ENCODE measurements at places on chromosomes 1 and 21.

DNA sequence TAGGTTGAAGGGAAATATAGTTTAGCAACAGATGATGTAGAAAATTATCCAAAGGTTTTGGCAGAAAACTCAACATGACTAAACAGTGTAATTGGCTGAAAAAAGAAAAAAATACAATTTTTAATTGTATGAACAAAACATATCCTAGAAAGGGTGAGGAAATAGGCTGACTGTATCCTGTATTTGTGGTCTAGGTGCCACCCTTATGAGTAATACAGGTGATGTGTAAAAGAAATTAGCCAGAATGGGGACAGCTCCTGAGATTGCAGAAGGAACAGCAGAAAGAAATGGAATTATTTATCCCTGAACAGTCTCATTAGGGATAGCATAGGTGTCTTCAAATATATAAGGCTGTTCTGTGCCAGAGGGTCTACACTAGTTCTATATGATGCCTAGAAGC lies 24.6 kb downstream of the DNASE2B start:
- no peak for DNase-seq

- DNase-seq = no peak
Observed at GRCh38 chr1:76135835-76136234, 61.3 kb downstream of the ST6GALNAC3 start.

DNA sequence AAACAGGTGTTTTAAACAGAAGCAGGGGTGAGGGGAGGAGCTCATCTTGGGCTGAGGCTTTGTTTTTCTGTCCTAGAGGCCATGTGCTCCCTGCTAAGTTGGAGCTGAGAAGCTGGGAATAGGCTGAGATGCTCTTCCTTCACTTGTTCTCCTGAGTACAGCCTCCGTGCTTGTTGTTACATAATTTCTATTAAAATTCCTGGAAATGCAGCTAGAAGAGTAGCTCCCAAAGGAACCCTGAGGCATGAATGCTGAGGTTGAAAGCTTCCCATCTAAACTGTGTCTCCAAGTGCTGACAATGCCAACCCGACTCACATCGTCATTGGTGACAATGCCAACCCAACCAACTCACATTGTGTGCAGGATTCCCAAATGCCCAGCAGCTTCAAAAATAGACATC lies 12.6 kb upstream of the ITPKB start:
- DNase-seq = no peak

DNA sequence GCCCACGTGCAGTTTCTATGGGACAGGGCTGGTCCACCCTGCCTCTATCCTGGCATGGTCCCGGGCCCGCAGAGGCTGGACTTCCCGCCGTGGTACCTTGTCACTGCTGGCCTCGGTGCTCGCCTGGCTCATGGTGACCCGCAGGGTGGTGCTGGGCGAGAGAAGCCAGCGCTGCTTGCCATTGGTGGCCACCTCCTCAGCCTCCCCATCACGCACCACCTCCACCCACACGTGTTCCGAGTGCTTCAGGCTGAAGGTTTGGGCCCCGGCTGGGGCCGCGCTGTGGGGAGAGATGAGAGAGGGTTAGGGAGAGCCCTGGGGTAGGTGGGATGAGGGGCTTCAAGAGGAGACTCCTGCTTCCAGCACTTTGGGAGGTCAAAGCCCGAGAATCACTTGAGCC lies 14.5 kb downstream of the PADI2 start:
- no peak for DNase-seq

DNA sequence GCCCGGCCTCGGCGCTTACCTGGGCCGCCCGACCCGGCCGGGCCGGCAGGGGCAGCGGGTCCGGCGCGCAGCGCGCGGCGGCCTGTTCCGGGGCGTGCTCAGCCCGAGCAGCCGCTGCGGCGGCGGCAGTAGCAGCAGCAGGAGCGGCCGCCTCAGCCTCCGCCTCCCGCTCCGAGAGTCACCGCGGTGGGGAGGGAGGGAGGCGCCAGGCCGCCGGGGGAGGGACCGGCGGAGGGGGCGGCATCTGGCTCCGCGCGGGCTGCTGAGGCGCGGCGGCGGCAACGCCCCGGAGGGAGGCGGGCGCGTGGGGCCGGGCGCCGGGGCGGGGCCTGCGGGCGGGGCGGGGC lies at the start of gene CTNNBIP1:
Gene CTNNBIP1 (minus strand): TSS at position 194 of the 347 bp plus-strand sequence. CDS start 38,205 bp downstream, outside the sequence.
- DNase-seq = no peak

DNA sequence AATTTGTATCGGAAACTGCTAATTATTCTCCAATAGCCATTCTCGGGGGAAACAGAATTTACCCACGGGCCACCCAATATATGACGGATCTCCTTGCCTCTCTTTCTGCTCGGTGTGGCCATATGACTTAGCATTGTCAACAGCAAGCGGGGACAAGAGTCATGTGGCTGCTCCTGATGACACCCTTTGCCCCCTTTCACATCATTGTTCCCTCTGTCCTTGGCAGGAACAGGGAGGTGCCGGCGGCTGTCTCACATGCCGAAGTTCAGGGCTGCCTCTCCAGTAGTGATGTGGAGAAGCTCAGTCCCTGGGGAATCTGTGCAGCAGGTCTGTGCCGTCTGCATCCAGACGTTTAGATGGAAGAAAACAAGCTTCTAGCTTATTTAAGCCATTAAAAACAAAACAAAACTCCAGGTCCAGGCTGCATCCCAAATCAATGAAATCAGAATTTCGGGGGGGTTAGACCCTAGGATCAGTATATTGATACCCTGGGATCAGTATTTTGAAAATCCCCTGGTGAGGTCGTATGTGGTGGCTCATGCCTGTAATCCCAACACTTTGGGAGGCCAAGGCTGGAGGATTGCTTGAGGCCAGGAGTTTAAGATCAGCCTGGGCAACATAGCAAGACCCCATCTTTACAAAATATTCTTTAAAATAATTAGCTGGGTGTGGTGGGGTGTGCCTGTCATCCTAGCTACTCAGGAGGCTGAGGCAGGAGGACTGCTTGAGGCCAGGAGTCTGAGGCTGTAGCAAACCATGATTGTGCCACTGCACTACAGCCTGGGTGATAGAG lies 10.8 kb downstream of the MYOM3 start:
- DNase-seq = no peak

GRCh38 chr1:246785494-246786111 lies 61.4 kb downstream of the SCCPDH start:
- DNase-seq = no peak

DNA sequence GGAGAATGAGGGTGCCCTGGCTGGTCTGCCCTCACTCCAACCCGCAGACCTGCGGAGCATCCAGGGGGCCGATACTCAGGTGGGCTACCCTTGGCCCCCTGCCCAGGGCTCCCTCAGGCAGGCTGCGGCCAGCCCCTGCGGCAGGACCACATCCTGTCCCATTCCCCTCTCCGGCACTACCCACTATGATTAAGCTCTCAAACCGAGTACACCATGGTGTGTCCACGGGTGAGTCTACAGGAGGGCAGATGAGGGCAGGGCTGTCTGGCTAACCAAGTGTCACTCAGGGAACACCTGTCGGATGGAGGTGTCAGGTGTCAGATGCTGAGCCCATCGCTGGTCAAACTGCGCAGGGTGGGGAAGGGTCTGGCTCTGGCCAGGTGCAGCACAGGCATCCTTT lies 47.2 kb downstream of the SLC66A1 start:
- no peak for DNase-seq

- DNase-seq = no peak
Observed at GRCh38 chr1:15425958-15426357, 12.3 kb upstream of the CTRC start.

- no peak for DNase-seq
Observed at GRCh38 chr1:89938171-89939055, 56.5 kb upstream of the ZNF326 start.

GRCh38 chr1:113488576-113489177 lies 98.4 kb downstream of the MAGI3 start:
- no peak for DNase-seq

- no peak for DNase-seq
Observed at GRCh38 chr1:228884615-228885566, 149.6 kb downstream of the RHOU start.

DNA sequence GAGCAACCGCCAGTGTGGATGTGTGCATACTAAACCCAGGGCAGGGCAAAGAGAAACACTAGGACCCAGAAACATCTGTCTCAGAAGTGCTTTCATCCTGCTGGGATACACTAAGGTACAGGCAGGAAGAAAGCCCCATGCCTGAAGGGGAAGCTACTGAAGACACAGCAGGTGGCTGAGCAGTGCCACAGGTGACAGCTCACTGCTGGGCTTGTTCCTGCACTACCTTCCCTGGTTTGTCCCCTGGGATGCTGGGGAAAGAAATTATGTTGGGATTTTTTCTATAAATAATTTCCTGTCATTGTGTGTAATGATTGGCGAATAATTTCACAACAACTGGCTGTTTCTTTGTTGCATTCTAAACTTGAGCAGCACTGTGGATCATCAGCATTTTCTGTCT lies 245.3 kb upstream of the RAB4A start:
- no peak for DNase-seq
